Activated naive CD4-positive, alpha-beta T cell treated with anti-CD3 and anti-CD28 coated beads, Interleukin-2, amount 50 U/mL, for 72 hours (primary cell): ENCODE measurements at places on chromosomes 5 and 9. TPM values are rescaled to one million over a fixed set of nuclear protein-coding genes. Genes with fewer than 3 reads are reported as not detected.

DNA sequence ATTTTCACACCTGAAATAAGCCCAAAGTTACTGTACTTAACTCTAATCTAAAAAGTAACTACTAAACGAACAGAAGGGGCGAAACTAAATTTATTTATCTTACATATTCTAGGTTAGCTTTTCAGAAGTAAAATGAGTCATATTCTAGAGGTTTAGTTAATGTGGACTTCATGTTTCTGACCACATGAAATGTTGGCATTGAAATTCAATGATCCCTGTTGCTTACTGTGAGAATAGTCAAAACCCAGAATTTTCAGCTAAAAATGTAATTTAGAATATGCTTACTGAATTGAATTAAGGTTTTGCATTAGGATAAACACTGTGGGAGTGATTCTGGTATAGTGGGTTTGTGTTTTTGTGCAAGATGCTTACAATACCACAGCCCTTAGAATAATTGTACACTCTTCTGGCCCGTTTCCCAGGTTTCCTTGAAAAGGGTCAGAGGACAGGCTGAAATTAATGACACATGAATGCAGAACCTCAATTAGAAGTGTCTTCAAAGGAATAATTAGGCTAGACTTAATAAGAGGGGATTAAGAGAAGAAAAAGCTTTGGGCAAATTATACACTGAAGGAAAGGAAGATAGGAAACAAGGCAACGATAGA is 1.4 kb upstream of the SNX18 start:
- DNase-seq: no peak

DNA sequence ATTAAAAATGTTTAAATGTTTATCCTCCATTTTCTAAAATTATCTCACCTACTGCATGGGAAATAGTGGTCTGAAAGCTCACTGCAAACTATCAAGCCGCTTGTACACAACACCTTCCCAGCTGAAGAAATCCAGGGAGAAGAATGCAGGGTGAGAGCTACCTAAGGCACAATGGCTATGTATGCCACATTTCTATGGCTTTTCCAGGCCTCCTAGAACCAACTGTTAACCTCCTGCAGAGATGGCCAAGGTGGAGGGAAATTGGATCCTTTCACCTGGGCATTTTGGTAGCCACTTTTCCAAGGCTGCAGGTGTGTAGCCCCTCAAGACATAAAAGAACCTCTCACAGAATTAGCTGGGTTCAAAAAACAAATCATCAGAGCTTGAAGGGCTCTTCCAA is 286.4 kb downstream of the EBF1 start:
- no peak for DNase-seq

The PCDHGB5 gene
- total RNA-seq: not detected

The TMC1 gene
- not detected for total RNA-seq

- DNase-seq: no peak
Measured at GRCh38 chr5:77087484-77088261, 588 bp upstream of the ZBED3 start.
